ENCODE measurements at places on chromosomes 7 and 10.
A peak's percentile ranks its signal among the peaks of the same experiment; 100 is the strongest.

GRCh38 chr10:107164992-107165391, 486 bp upstream of the SORCS1 start:
- DNase-seq: no peak

DNA sequence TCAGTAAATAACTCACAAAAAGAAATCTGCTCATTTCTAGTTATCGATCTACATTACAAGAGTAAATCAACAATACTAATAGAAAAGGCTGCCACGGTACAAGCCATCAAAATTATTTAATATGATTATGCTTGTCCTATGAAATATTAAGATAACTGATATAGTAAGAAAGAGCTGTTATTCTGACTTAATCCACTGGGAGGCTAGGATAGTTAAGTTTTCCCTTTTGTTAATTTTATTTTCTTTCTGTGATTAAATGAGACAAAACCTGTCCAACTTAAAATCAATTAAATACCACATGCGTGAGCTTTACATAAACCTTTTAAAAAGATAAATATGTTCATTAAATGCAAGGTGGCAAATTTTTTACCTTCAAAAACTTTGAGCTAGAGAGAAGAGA, 114.8 kb downstream of the LMBR1 start:
- DNase-seq: no peak

DNA sequence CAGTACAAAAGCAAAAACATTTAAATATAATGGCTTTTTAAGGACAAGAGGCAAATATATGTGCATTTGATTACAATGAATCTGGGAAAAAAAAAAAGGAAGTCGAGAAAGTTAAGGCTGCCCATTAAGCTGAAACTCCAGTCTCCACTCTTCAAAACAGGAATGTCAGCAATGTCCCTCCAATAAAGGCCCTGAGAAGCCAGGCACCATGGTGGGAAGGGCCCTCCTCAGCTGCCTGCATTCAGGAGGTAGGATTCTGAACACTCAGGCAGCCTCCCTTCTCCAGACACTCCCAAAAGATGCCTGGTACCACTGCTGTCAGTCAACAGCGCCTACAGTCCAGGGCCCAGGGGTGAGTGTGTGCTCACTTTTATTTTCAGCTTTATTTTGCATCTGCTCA, 121.3 kb upstream of the MGMT start:
- DNase-seq: no peak

- no peak for DNase-seq
Measured at GRCh38 chr10:121764233-121764942, 163.4 kb downstream of the ATE1 start.

DNA sequence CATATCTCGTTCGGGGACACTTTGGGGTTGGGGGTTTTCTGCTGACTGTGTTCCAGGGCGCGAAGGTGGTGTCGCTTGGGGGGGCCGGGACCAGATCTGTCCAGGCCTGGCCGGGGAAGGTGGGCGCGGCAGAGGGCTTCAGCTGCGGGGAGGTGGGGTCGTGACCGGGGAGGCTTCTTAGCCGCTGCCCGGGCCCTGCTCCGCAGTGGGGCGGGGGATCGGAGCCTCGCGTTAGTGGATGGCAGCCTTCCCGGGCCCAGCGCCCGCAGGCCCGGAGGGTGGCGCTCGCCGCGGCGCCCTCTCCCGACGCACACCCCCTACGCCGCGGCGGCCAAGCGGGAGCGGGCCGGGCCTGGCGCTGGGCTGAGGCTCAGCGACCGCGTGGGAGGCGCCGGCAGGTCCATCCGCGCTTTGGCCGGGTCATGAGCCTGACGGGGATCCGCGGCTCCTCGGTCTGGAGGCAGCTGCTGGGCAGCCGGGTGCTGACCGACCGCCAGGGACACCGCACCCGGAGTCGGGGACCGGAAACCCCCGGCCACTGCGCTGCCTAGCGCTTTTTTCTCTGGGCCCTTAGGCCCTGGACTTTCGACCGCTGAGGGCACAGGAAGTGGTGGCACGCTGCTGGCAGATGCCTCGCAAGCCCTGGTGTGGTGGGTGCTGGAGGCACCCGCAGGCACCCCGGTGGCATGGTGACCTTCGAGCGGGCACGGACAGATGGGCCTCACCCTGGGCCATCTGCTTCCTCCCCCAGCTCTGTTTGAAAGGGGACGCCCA, 1.2 kb downstream of the AGAP3 start:
- DNase-seq: peak; percentile 59

DNA sequence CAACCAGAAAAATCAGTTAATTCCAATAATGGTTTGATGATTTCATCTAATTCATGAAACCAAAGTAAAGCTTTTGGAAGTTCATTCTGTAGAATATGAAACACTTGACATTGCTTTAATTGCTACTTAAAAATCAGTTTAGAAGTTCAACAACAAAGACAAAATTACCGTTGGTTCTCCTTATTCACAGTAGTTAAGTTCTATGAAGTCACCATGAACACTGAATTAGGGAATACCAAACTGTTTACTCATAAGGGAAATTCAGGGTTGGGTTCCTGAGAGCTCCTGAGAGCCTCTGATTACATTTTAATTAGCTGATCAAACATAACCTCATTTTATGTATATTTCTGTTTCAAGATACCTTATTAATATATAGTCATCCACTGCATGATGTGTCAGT, 46.2 kb downstream of the ZNF438 start:
- DNase-seq: no peak

GRCh38 chr7:114085592-114086501, 167.0 kb upstream of the PPP1R3A start:
- peak; percentile 25 for DNase-seq

Data from activated T-cell treated with anti-CD3 and anti-CD28 coated beads, Interleukin-2, amount 50 U/mL, for 1 hour (primary cell).